CD4-positive, alpha-beta T cell (primary cell): ENCODE measurements at places on chromosomes 4 and X. TPM values are rescaled to one million over a fixed set of nuclear protein-coding genes. Genes with fewer than 3 reads are reported as not detected.

DNA sequence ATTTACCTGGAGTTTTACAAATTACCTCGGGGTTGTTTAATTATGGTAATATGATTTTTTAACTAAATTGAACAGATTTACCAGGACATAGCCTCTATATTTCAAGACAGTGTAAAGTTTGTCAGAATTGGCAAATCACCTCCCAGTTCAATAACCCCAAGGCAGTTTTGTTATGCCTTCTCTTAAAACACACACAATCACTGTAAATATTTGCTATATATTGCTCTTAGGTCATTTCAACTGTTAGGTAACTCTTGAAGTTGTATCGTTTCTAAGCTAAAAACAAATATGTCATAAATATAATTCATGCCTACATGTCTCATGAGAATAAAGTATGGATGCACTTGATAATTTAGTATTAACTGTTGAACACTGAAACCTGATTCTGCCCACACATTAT, 24.1 kb downstream of the PDLIM5 start:
- no peak for DNase-seq

The FGFR3 gene
- total RNA-seq = not detected

- DNase-seq = no peak
These were observed 37.9 kb upstream of the NKAP start for GRCh38 chrX:119981286-119982070.

DNA sequence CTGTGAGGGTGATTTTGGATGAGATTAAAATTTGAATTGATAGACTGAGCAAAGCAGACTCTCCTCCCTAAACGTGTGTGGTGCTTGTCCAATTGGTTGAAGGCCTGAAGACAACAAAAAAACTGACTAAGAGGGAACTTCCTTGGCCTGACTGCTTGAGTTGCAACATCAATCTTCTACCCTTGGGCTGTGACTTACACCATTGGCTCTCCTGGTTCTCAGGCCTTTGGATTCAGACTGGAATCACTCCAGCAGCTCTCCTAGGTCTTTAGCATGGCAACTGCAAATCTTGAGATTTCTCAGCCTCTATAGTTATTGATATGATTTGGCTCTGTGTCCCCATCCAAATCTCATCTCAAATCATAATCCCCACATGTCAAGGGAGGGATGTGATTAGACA, 49.7 kb upstream of the IGFBP7 start:
- no peak for DNase-seq

GRCh38 chr4:8538703-8539567, 41.3 kb upstream of the GPR78 start:
- DNase-seq = no peak

The DKK2 gene
- total RNA-seq = not detected

DNA sequence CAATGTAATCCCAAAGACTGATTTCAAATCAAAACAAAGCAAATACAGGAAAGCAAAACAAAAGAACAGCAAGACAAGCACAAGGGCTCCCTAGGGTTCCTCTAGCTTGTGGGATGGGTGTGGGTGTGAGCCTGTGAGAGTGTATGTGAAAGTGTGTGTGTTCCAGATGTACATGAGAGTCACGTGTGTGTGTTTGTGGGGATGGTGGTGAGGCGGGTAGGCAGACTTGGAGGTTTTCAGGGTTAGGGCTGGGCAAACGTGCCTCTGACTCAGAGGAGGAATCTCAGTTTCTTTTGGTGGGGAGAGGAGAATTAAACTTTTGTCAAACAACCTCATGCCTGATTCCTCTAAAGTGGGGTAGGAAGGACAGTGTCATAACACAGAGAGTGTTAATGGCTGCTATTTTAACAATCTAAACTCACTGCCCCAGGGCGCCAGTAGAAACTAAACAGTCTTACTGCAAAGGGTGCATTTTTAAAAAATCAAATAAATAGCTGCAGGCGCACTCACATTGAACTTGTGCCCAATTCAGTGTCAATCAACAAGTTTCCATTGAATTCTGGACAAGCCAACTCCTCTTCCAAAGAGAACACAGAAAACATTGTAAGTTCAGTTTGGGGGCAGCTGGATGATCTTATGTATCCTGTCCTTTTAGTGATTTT, 51.8 kb downstream of the CHRDL1 start:
- no peak for DNase-seq

The MGARP gene
- total RNA-seq = not detected

The XAGE2 gene
- total RNA-seq = not detected

DNA sequence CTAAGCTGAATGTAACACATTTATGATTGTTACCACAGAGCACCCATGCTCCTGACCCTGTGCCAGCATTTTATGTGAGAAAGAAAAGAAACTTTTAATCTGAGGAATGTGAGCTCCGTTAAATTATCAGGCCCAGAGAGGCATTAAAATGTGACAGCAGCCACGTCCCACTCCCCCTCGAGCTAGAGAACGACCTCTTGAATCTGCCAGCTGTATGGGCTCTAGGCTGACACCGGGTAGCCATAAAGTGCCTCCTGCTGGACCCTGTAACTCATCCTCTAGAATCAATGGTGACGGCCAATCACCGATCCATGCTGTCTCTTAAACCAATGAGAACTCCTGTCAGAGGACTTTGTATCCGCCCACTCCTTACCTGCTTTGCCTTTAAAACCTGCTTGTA, 110.2 kb upstream of the ADRA2C start:
- DNase-seq = no peak

GRCh38 chr4:67885762-67886161, 2.0 kb upstream of the TMPRSS11D start:
- DNase-seq = no peak

The PYURF gene
- 26.8 TPM for total RNA-seq

DNA sequence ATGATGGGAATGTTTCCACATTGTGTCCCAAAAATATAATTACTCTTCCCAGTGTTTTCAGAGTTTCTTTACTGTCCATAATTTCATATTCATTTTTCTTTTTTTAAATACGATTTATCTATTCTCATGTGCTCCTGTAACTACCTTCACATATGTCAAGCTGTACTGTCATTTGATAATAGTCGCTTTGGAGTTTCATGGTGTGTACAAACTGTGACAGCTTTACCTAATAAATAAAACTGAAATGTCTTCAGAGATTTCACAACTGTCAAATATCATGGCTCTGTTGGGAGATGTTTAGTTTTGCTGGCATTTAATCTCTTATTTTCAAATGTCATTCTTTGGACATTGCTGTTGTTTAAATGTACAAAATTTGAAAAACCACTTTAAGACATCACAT, 450.2 kb downstream of the TLL1 start:
- DNase-seq = no peak

DNA sequence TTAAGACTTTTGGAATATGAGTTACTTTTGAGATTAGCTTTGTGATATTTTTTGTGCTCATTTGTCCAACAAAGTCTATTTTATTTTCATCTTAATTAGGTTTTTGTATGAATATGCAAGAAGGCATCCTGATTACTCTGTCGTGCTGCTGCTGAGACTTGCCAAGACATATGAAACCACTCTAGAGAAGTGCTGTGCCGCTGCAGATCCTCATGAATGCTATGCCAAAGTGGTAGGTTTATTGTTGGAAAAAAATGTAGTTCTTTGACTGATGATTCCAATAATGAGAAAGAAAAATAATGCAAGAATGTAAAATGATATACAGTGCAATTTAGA, 10.8 kb downstream of the ALB start:
- DNase-seq = no peak

The NAA11 gene
- total RNA-seq = not detected

DNA sequence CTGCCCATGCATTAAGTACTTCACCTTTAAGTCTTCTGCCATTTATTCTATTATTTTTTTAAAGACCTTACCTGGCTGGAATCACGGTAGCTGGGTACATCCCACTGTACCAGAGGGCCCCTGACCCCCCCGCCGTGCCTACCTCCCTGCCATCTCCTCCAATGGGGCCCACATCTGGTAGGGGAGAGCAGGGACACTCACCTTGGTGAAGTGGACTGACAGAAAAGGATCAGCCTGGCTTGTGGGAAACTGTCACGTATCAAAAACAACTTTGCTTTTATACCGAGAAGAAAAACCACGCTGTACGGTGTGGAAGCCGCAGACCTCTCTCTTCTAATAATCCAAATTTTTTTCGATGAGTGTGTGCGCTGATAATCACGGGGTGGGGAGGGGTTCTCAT, at the start of gene FOXP3:
Gene FOXP3 (minus strand): TSS at position 251 of the 400 bp plus-strand sequence. CDS start 6,205 bp downstream, outside the sequence.
- DNase-seq = peak; percentile 36

- no peak for DNase-seq
These were observed 58.1 kb upstream of the BCOR start for GRCh38 chrX:40155589-40156469.

- no peak for DNase-seq
These were observed 201.6 kb downstream of the BMPR1B start for GRCh38 chr4:94959307-94959706.

GRCh38 chr4:108889696-108890483, 127.0 kb upstream of the ETNPPL start:
- no peak for DNase-seq

GRCh38 chr4:137514406-137515111, 17.7 kb downstream of the PCDH18 start:
- no peak for DNase-seq

The CHST7 gene
- total RNA-seq = 4.6 TPM

DNA sequence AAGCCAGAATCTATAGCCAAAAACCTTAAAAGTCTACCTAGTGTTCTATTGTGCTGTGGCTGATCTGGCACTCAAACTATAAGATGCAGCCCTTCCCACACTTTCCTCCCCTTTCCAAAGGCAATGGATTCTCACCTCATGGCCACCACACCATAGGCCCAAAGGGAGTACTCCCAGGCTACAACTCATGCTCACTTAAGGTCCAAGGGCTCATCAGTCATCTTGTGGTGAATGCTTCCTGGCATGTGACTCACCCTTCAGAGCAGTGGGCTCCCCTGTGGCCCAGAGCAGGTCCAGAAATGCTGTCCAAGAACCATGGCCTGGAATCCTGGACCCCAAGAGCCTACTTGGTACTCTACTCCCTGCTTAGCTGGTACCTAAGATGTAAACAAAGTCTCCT, 181.0 kb downstream of the CHRDL1 start:
- DNase-seq = no peak

GRCh38 chrX:100445593-100445992, 35.5 kb upstream of the PCDH19 start:
- DNase-seq = no peak
